ENCODE measurements at places on chromosomes 7 and 10.

DNA sequence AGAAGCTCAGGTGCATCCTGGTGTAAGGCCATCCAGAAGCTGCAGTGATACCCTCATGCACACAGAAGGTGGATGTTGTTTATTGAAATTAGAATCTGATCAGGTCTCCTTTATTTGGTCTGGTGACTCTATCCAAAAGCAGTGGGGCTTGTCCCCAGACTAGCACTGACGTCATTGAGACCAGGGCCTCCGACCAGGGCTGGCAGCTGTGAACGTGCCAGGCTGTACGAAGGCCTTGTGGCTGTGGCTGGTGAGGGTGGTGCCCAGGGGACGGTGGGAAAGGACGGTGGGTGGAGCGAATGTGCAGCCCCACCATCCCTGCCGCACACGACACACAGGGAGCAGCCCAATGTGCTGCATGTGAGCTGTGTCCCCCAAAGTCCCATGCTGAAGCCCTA is 160.0 kb downstream of the ADARB2 start:
- no peak for DNase-seq

DNA sequence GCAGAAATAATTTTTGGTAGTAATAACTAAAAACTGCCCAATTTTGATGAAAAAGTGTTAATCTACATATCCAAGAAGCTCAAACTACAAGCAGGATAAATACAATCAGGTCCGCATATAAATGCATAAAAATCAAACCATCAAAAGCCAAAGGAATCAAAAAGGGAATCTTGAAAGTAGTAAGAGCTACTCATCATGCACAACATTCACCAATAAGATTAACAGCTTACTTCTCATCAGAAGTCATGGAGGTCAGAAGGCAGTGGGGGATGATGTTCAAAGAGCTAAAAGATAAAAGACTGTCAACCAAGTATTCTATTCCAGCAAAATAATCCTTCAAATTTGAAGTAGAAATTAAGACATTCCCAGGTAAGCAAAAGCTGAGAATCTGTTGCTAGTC is 76.4 kb downstream of the CRPPA start:
- DNase-seq, result no peak

- DNase-seq, result no peak
Observed at GRCh38 chr7:150971242-150972022, 6.7 kb downstream of the KCNH2 start.

DNA sequence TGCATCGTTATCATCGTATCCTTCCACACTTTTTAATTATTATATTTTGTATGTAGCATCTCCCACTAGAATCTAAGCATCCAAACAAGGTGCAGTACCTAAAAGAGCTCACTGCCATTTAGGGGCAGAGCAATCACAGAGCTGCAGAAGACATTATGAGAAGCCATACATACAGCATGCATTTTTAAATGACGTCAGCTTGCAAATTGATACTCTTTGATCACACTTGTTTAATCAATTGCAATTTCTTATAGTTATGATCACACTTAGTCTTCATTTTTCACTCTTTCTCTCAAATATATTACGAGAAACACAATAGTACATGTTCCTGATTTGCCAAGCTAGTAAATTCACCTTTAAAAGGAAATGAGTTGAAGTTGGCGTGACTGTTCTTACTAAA is 753.3 kb upstream of the LRRN3 start:
- DNase-seq, result no peak

DNA sequence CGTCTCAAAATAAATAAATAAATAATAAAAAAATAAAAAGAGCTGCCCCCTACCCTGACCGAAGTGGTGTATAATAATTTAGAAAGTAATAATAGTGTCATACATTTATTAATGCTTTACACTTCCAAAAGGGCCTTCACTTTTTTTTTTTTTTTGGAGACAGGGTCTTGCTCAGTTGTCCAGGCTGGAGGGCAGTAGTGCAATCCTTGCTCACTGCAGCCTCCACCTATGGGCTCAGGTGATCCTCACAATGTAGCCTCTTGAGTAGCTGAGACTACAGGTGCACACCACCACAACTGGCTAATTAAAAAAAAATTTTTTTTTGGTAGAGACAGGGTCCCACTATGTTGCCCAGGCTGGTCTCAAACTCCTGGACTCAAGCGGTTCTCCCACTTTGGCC is 1.4 kb downstream of the FAM149B1 start:
- DNase-seq, result no peak

DNA sequence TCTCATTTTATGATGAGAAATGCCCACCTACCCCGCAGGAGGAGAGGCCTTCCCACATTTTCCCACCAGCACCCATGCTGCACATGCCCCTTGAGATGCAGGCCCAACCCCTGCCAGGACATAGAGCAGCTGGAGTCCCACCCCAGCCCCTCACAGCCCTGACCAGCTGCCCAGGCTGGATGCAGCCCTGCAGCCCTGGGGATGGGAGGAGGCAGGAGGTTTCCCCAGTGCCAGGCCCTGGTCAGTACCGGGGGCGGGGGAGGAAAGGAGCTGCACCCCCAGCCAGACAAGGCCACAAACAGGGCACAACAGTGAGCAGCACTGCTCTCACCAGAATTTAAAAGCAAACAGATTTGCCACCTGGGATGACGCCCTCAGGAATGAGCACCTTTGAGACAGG is 196.1 kb downstream of the PTPRN2 start:
- no peak for DNase-seq

- DNase-seq, result no peak
Observed at GRCh38 chr7:129134356-129134987, 10.0 kb upstream of the TSPAN33 start.

- no peak for DNase-seq
Observed at GRCh38 chr7:41977151-41977651, 259.8 kb downstream of the GLI3 start.

GRCh38 chr10:104811166-104811565 is 170.1 kb downstream of the SORCS3 start:
- no peak for DNase-seq

- DNase-seq, result no peak
Observed at GRCh38 chr7:17369691-17370426, 71.4 kb downstream of the AHR start.

GRCh38 chr7:2820508-2820934 is 23.6 kb downstream of the GNA12 start:
- DNase-seq, result no peak

GRCh38 chr10:127265288-127265687 is 68.9 kb upstream of the INSYN2A start:
- DNase-seq, result no peak

DNA sequence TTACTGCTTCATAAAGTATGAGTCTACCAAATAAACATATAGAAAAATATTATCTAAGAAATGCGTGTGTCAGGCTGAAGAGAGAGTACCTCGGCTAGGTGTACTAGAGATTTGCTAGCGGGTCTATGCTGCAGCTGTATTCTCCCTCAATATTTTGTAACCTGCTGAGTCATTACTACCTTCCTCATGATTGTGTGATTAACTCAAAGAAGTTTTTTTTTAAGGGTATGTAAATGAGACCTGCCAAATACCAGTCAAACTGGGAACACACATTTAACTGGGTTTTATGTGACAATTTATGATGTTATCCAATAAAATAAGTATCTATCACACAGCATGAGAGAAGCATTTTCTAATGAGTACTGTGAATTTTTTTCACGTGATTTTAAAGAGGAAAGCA is 180.4 kb downstream of the RNF133 start:
- no peak for DNase-seq

DNA sequence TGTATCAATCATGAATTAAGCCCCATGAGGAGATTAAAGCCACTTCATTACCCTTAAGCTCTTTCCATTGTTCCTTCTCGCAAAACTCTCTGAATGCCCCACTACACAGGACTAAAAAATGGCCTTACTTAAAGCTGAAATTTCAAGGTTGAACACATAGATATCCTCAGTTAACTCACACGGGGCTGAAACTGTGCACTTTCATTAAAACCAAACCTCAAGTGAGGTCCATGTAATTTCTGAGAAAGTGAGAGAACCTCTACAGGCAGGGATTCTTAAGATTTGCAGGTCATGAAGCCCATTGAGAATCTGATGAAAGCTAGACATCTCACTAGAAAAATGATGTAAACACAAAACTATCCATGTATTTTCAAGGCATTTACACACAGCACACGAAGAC is 15.9 kb downstream of the DENND11 start:
- no peak for DNase-seq

GRCh38 chr7:919924-920341 is 34.5 kb downstream of the ADAP1 start:
- no peak for DNase-seq

GRCh38 chr7:149882248-149883047 is 8.7 kb downstream of the ATP6V0E2 start:
- DNase-seq, result no peak

DNA sequence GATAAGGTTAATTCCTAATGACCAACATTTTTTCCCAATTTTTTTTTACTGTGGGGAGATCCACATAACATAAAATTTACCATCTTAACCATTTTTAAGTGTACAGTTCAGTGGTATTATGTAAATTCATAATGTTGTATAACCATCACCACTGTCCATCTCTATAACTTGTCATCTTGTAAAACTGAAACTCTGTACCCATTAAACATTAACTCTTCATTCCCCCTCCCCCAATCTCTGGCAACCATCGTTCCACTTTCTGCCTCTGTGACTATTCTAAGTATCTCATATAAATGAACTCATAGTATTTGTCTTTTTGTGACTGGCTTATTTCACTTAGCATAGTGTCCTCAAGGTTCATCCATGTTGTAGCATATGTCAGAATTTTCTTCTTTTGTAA is 46.0 kb upstream of the HPS1 start:
- no peak for DNase-seq

DNA sequence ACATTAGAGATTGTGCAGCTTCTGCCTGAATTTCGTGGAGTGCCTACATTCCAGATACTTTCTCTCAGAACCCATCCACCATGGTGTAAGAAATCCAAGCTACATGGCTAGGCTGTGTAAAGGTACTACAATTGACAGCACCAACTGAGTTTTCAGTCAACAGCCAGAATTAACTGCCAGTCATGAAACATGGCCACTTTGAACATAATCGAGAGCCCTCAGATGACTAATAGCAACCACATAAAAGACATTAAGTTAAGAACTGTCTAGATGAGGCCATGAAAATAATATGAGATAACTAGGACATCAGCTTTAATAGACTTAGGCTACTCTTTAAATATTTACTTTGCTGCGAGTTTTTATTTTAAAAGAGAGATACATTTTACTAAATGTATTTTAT is 1106.8 kb upstream of the LRRTM3 start:
- DNase-seq, result no peak

DNA sequence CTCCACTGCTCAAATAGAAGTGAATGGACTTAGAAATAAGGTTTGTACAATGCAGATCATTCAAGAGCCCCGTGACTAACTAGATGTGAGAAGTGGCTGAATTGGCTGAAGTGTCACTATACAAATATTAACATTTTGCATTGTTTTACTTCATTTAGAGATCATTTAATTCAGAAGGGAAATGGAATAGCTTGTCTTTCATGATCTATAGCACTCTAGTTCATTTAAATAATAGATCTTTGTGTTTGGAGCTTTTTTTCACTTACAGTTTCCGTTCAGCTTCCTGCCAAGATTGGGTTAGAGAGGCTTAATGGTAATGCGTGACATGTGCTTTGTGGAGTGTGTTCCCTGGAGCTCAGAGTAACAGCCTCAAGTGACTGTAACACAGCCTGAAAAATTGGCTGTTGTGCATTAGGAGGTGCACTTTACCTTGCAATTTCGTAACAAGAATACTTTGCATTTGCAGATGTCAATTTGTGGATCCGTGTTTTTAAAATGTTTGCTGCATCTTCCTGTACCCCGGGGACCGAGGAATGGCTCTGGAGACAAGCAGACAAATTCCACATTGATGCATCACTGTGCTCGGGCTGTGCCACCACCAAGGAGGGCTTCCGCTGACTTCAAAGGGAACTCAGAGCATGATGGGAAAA is 170.3 kb downstream of the NRP1 start:
- no peak for DNase-seq

- no peak for DNase-seq
Observed at GRCh38 chr10:6247041-6247712, 44.4 kb downstream of the PFKFB3 start.

- no peak for DNase-seq
Observed at GRCh38 chr10:70233939-70234300, 691 bp upstream of the PPA1 start.

DNA sequence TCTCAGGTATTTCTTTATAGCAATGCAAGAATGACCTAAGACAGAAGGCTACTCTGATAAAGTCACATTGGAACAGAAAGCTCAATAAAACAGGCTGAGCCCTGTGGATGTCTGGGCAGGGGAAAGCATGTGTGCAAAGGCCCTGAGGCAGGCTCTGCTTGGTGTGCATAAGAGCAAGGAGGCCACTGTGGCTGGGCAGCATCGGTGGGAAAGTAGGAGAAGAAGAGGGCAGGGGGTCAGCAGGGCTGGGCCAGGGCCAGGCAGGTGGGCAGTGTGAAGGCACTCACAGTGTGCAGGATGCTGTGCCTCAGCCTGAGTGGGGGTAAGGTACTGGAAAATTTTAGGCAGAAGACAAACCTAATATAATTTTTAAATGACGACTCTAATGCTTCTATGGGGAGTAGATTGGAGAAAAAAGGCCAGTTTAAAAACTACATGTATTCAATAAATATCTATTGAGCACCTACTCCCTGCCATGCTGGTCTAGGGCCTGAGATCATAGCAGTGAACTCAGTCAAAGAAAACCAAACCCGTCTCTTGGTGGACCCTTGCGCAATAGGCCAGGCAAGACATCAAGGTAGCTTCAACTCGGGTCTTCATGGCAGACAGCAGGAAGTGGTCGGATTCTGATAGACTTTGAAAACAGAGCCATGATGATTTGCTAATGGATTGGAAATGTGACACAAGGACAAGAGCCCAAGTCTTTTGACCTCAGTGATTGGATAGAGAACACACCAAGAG is 572.3 kb downstream of the TCERG1L start:
- no peak for DNase-seq

- DNase-seq, result no peak
Observed at GRCh38 chr7:40587419-40587818, 452.6 kb downstream of the SUGCT start.

- DNase-seq, result no peak
Observed at GRCh38 chr7:47498229-47499056, 83.5 kb downstream of the TNS3 start.

GRCh38 chr7:137258552-137258951 is 85.0 kb downstream of the PTN start:
- no peak for DNase-seq

DNA sequence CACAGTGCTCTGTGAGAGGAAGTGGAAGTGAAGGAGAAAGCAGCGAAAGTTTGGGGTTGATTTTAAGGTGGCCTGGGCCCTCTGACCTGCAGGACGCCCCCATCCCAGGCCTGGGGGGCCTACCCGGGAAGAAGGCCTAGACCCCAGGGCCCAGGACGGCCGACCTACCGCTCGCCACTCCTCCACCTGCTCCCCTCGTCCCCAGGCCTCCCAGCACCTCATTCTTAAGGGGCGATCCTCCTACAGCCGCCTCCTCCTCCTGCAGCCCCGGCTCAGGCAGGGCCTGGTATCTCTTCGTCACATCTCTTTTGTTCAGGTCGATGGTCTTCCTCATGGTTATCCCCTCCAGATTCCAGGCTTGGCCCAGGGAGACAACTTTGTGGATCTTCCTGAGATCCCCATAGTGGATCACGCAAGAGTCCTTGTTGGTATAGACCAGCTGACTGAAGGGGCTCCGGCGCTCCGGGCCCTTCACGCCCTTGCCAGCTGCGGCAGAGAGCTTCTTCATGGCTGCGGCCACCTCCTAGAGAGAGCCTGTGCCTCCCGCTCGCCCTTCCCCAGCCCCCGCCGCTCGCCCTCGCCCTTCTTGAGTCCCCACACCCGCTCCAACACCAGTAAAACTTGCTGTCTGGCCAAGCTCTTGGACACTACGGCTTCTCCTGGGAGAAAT is 117.5 kb downstream of the OR13A1 start:
- no peak for DNase-seq

Measured in activated T-cell treated with anti-CD3 and anti-CD28 coated beads for 24 hours (primary cell).